ENCODE measurements at places on chromosomes 13 and 19.

DNA sequence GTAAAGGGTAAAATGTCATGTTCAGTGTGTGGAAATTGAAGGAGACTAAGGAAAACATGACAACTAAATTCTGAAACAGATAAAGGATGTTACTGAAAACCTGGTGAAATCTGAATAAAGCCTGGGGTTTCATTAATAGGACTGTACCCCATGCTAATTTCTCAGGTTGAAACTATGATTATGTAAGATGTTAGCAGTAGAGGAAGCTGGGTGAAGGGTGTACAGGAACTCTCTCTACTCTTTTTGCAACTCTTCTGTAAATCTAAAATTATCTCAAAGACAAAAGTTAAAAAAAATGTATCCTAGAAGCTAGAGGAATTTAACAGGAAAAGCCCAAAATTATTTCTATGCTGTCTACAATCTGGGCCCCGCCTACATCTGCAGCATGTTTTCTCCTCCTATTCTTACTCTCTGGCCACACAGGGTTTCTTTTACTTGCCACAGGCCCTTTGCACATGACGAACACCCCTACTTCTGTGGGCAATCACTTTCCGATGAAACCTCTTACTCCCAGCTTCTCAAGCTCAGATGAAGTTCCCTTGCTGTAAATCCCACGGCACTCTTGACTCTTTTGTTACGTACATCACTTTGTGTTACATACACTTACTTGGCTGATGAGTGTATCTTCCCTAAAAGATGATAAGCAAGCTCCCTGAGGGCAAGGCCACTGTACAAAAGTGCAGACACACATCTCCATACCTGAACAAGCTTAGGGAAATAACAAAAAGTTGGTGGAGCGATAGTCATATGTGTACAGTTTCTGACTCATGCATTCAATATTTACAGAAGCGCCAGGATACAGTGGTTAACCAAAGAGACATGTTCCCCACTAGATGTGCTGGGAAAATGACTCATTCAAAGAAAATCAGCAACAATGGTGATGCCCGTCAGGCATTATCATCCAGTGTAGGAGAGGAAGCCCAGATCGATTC lies 32.6 kb downstream of the RUBCNL start:
- no peak for DNase-seq

DNA sequence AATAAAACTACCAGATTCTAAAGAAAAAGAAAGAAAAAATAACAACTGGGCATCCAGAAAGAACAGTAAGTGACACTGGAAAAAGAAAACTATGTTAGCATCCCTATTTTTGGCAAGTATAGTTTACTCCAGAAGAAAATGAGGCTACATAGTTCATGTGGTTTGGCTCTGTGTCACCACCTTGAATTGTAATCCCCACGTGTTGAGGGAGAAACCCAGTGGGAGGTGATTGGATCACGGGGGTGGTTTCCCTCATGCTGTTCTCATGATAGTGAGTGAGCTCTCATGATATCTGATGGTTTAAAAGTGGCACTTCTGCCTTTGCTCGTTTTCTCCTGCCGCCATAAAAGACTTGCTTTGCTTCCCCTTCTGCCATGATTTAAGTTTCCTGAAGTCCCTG lies 76.9 kb downstream of the ITGBL1 start:
- no peak for DNase-seq

GRCh38 chr13:109331898-109332297 lies 454.5 kb downstream of the IRS2 start:
- DNase-seq: no peak

GRCh38 chr13:113209336-113209758 lies at the start of gene CUL4A:
CUL4A (plus strand) TSS chr13:113209613; CDS start chr13:113209628, 15 bp downstream.
- DNase-seq: peak; percentile 56

- DNase-seq: no peak
Observed at GRCh38 chr19:52946322-52947310, 16.1 kb downstream of the ZNF816 start.

DNA sequence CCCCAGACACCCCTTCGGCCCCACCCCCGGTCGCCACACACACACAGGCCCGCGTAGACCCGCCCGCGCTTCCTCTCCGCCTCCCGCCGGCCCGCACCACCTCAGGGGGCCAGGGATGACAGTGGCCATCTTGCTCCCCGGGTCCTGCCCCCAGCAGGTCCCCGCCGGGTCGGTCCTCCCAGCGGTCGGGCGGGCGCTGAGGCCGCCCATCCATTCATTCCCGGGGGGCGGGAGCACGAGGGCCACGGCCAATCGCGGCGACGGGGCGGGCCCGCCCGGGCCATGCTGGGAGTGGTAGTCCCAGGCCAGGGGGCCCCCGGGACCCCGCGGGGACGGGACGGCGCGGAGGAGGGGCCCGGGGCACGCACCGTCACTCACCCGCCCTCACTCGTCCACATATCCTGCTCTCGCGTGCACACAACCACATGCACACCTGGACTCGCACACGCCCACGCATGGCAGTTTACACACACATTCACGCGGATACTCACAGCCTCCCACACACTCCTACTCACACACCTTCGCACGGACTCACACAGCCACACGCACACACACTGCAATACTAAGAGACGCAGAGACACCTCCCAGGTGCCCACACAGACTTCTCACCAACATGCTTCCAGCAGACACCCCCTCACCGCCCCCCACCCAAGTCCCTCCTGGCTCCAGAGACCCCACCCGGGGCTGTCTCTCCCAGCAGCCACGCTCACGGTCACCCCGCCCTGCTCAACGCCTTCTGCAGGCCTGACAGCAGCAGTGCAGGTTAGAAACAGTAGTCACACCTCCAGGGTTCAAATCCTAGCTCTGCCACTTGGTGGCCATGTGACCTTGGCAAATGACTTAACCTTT lies at the start of gene DPF1:
TSS of gene DPF1 (minus strand) at position 209 of the 849 bp plus-strand sequence. CDS start at position 129, 80 bp downstream.
- DNase-seq: peak; percentile 41

- no peak for DNase-seq
Observed at GRCh38 chr19:46849610-46850009, 1.0 kb downstream of the AP2S1 start.

DNA sequence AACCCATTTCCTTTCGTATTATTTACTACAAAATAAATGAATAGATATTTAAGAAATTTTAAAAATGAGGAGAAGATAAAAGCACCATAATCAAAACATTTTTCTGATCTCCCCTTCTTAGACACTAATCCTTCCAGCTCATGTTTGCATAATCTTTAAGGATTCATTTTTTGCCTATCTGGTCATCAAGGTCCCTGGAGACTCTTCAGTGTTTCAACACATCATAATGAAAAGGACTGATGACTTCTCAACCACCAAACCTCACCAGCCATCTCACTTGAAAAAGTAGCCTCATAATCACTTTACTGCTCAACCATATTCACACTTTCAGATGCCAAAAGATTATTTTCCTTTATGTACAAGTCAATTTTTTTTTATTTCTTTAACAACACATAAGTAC lies 80.1 kb downstream of the DCLK1 start:
- DNase-seq: no peak

GRCh38 chr19:17450264-17451075 lies 2.0 kb upstream of the TMEM221 start:
- no peak for DNase-seq

DNA sequence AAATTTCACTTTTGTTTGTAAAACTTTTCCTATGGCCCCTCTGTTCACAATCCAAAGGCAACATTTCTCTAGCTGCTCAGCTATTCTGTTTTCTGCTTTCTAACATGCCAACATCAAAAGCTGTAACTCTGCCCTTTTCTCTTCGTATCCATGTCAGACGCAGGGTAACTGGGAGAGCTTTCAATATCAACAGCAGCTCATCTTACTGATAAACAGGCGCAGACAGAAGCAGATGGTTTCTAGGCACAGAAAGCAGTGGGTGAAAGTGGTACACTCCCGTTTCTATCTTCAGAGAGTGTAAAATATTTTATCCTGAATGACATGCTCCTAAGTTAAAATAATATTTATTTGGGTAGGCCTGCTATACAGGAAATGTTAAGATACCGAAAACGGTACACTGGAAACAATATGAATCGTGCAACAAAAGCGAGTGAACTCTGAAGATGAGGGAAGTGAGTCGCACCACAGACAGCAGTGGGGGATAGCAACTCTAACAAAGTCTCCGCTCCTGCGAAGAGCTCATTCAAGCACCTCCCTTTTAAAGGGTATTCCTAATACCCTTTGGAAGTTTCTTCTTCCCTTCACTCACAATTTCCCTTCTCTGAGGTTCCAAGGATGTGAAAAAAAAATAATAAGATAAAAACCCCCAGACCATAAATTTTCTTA lies 798.3 kb downstream of the GPC5 start:
- no peak for DNase-seq

DNA sequence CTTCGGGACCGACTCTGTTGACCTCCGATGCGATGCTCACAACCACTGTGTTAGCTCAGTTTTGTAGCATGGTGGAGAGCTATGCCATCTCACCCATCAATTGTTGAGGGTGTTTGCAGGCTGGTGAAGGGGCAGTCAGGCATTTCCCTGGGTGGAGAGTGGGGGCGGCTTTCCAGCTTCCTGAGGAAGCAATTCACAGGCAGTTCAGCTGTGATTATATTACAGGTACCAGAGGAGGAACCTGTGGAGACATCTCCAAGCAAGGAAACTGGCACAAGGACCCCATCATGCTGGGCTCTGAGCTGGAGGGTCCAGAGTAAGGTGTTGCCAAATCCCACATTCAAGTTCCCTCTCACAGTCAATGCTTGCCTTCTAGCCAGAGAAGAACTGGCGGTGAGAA lies 166.0 kb upstream of the ZNF536 start:
- no peak for DNase-seq

DNA sequence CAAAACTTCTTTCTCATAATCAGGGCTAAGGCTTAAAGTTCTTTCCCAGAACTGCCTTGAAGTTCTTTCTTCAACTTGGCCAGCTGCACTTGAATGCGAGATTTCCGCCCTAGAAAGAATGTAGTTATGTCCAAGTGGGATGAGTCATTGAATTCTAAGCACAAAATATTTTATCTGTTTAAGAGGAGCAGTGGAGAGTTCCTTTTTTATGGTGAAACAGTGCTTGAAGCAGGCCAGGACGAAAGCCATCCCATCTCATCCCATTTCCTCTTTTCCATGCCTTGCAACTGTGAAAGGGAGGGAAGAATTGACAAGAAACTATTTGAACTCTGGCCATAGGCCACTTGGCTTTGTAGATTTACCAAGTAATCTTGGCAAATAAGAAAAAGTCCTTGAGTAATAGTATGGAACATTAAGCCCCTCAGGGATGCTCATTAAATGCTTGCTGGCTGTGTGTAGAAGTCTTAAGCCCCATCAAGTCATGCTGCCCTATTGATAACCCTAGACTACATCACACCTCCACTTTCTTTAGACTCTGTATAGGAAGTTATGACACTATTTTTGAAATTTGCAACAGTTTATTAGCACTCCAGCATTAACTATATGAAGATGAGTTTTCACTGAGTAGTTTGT lies 174.5 kb downstream of the KCTD12 start:
- no peak for DNase-seq

GRCh38 chr13:110883542-110883941 lies 31.3 kb downstream of the ANKRD10 start:
- no peak for DNase-seq

- DNase-seq: no peak
Observed at GRCh38 chr13:103255587-103256301, 189.5 kb upstream of the SLC10A2 start.

DNA sequence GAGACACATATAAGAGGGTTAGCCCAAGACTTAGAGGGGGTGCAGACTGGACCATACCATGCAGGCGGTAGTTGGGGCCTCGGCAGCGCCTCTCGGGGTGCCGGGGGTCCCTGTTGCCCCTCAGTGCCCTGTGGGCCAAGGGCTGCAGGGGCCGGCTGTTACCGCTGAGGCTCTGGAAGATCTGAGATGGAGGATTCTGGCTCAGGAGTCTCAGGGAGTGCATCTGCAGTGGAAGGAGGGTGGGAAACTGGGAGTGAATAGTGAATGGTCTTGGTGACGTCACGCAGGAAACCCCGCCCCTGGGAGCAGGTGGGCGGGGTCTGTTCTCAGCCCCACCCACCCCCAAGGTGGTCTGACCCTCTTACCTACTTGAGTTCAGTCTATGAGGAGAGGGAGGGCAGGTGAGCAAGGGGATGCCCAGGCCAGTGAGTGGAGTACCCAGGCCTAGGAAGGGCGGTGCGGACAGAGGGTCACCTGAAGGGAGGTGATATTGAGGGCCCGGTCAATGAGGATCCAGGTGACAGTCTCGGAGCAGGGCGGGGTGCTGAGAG lies 1.7 kb upstream of the DBP start:
- peak; percentile 54 for DNase-seq

DNA sequence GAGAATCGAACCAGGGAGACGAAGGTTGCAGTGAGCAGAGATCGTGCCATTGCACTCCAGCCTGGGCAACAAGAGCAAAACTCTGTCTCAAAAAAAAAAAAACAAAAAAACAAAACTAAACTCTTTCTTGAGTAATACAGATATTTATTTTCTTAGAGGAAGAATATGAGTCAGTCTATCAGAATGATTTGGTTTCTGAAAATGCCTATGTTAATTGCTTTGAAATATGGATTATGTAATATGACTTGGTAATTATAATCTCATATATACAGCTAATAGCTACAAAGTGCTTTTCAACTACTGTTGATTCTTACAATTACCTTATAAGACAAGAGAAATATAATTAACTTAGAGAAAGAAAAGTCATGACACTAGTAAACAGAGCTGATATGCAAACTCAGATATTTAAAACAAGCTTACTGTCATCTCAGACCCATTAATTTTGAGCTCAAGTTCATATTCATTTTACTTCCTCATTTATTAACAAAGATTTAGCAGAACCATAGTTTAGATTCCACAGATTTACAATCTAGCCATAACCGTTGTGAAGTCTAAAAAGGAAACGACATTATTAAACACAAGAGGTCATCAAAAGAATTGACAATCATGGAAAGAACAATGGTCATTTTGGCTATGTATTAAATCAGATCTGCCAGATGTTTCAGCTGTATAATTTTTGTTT lies 88.0 kb downstream of the TBC1D4 start:
- no peak for DNase-seq

DNA sequence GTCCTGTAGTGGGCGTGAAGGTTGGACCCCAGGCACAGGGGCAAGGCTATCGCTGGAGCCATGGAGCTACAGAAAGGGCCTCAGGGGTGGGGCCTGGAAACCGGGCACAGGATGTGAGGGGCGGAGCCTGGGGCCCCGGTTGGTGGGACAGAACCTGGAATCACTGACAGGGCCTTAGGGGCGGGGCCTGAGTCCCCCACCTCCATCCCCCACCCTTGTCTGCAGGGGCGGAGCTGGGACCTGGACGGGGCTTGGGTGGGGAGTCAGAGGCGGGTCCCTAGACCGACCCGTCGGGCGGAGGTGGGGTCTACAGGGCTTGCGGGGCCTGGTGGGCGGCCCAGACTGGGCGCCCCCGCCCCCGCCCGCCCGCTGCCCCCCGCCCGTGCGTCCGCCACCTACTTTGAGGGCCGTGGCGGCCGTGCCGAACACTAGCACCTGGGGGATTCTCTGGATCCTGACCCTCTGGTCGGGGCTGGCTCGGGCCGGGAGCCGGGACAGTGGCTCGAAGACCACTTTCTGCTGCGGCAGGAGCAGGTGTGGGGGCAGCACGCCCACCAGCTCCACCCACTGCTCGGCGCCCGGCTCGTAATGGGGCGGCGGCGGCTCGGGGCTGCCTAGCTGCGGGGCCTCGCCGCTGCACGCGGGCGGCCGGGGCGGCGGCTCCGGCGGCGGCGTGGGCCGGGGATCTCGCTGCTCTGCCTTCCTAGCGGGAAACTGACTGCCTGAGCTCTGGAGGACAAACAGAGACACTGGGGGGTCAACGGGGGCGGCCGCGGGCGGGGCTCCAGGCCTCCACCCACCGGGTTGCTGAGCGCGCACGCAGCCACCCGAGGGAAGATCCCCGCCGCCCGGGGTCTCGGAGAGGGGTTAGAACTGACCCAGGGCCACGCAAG lies 26.3 kb downstream of the DCAF15 start:
- peak; percentile 44 for DNase-seq
